Ascending aorta (tissue), 2 donors: ENCODE measurements at places on chromosomes 1 and 21. TPM values are rescaled to one million over a fixed set of nuclear protein-coding genes. Genes with fewer than 3 reads are reported as not detected.

Gene UBE2Q1
- 10.6 TPM for total RNA-seq

Gene CLCA4
- total RNA-seq: not detected

Gene NR5A2
- 12.7 TPM for total RNA-seq

Gene HAPLN2
- total RNA-seq: 1.4 TPM

Gene DAB1
- not detected for total RNA-seq

Gene LCE3E
- not detected for total RNA-seq

Gene SMG5
- total RNA-seq: 76.5 TPM

Gene IFNAR2
- total RNA-seq: 30.3 TPM

Gene PLA2G2D
- not detected for total RNA-seq

Gene S100A8
- total RNA-seq: 33.5 TPM

Gene CD1C
- total RNA-seq: not detected

Gene STIL
- total RNA-seq: 0.11 TPM

Gene PDPN
- 8.5 TPM for total RNA-seq

Gene ACKR1
- total RNA-seq: 642 TPM

Gene FCGR1A
- total RNA-seq: 28.0 TPM

Gene FCMR
- 1.3 TPM for total RNA-seq

Gene B3GALT5
- total RNA-seq: not detected

Gene PLA2G2C
- not detected for total RNA-seq

Gene OR10J1
- not detected for total RNA-seq

Gene CFHR2
- total RNA-seq: not detected

Gene LRRC53
- total RNA-seq: not detected

Gene GRIK3
- under 0.01 TPM for total RNA-seq

Gene CDK18
- 70.0 TPM for total RNA-seq

Gene SEMA6C
- total RNA-seq: 31.8 TPM

Gene PRKAA2
- 1.4 TPM for total RNA-seq

Gene CENPS
- not detected for total RNA-seq

Gene AADACL4
- total RNA-seq: not detected

Gene IBA57
- 55.6 TPM for total RNA-seq

Gene CRP
- 3.8 TPM for total RNA-seq

Gene IL22RA1
- total RNA-seq: not detected

Gene EXTL1
- total RNA-seq: 0.85 TPM

Gene PHLDA3
- total RNA-seq: 111 TPM

Gene INSRR
- total RNA-seq: 2.9 TPM

Gene SHE
- 107 TPM for total RNA-seq

Gene DMBX1
- total RNA-seq: not detected

Gene PDC
- total RNA-seq: not detected

Gene RXFP4
- not detected for total RNA-seq

Gene MAGI3
- 14.9 TPM for total RNA-seq

Gene AQP10
- total RNA-seq: not detected

Gene HSD3B1
- total RNA-seq: not detected

Gene OR2AK2
- not detected for total RNA-seq

Gene NPPB
- not detected for total RNA-seq

Gene IFI44
- 5.9 TPM for total RNA-seq

Gene CLIC6
- 6.2 TPM for total RNA-seq

Gene DIPK1A
- total RNA-seq: 7.0 TPM

Gene RNF186
- not detected for total RNA-seq

Gene TNFRSF8
- total RNA-seq: 22.8 TPM

Gene SARS1
- 134 TPM for total RNA-seq

Gene RHD
- not detected for total RNA-seq

Gene AMPD1
- total RNA-seq: not detected

Gene ZNF648
- not detected for total RNA-seq

Gene S100A14
- 1.5 TPM for total RNA-seq

Gene CFHR4
- total RNA-seq: not detected

Gene CDC14A
- total RNA-seq: 2.0 TPM

Gene RBP7
- 119 TPM for total RNA-seq

Gene DHRS3
- 39.4 TPM for total RNA-seq
